ENCODE measurements at places on chromosomes 12 and 14.
A peak's percentile ranks its signal among the peaks of the same experiment; 100 is the strongest.

- no peak for DNase-seq
Measured at GRCh38 chr12:7844116-7844515, 28.6 kb downstream of the SLC2A14 start.

- DNase-seq = no peak
Measured at GRCh38 chr12:11431486-11431885, 36.1 kb upstream of the PRB2 start.

- DNase-seq = no peak
Measured at GRCh38 chr12:12480074-12480473, 82.6 kb downstream of the DUSP16 start.

DNA sequence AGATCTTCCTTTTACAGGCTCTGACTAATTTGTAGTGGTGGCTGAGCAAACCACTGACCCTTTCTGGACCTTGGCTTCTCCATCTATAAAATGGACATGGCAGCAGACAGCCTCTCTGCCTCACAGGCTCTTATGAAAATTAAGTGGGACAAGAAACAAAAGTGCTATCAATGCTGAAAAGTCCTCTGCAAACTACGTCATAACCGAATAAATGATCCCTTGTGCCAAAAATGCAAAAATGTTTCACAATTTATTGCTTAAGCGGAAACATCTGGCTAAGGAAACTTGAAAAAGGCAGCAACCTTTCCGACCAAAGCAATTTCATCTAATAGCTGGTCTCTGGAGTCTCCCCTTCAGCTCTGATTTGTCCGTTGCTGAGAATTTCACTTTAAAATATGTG lies 108.5 kb upstream of the PLXNC1 start:
- no peak for DNase-seq

GRCh38 chr14:65164825-65165135 lies 62.5 kb upstream of the MAX start:
- DNase-seq = no peak

GRCh38 chr12:110577864-110578693 lies 5.0 kb downstream of the PPTC7 start:
- no peak for DNase-seq

DNA sequence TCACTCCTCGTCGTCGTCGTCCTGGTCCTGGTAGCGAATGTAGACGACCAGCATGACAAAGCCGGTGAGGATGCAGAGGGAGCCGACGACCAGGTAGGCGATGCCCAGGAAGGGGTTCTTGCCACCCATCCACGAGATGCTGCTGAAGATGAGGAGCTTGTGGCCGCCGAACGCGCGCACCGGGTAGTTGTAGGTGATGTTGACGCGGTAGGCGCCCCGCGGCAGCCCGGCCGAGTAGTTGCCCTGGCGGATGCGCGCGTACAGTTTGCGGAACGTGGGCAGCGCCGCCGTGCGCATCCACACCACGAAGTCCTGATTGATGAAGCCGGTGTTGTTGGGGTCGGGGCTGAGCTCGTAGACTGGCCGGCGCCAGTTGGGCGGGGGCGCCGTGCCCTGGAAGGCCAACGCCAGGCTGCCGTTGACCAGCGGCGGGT lies 1.0 kb downstream of the TMEM30B start:
- DNase-seq = peak; percentile 66

DNA sequence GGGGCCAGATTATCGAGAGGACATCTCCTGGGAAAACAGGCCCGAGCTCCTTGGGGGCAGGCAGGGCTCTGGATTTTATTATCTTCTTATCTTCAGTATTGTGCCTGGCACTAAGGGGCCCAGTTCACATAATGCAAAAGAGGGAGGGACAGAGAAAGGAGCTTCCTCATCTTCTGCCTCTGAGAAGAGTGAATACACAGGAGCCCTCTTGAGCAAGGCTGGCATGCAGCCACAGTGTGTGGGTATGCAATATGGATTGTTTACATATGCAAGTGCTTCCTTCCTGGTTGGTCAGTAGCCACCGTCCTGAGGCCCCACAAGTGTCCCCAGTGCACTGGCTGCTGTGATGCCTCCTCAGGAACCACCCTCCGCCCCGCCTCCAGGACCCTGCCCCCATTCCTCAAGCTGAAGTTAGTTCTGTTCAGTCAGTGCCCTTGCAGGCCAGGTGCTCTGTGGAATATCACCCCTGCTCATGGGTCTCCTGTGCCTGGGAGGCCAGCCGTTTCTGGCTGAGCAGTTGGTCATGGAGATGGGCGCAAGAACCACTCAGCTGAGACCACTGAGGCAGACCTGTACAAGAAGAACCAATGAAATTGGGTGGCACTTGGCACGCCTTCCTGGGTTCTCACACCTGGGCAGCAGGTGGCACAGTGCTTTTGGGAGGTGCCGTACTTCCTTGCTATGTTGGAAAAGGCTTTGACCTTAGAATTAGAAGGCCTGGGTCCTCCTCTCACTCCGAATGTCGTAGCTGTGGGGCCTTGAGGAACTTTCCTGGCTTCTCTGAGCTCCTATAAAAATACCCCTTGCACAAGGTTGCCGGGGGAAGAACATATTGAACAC lies 35.1 kb upstream of the ACTN1 start:
- peak; percentile 13 for DNase-seq

DNA sequence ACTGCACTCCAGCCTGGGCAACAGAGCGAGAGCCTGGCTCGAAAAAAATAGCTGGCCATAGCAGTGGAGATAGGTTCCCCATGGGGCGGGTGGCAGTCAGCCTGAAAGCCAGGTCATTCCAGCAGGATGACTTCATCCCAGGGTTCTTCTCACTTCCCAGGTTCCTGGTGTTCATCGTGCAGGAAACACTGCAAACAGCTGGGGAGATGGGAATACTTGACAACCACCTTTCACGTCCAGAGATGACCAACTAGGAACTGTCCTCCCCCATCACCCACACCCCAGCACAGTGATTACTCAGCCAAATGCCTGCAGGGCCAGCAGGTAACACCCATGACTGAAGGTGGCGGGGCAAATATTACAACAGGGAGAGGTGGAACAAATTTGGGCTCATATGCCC lies 1.7 kb downstream of the VSIG10 start:
- DNase-seq = no peak

DNA sequence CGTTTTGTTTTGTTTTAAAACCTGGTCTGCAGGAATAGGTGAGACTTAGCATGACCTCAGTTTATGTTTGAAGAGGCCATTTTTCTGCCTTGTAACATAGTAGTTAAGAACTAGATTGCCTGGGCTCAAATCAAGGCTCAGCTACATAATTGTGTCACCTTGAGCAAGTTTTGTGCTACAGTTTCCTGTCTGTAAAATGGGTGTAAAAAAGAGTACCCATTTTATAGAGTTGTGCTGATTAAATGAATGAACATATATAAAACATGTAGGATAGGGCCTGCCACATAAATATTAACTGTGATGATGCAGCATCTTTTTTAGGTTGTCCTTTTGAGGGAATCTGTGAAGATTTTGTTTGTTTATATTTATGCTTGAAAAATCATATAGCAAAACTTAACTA lies 7.2 kb downstream of the WNK1 start:
- no peak for DNase-seq

DNA sequence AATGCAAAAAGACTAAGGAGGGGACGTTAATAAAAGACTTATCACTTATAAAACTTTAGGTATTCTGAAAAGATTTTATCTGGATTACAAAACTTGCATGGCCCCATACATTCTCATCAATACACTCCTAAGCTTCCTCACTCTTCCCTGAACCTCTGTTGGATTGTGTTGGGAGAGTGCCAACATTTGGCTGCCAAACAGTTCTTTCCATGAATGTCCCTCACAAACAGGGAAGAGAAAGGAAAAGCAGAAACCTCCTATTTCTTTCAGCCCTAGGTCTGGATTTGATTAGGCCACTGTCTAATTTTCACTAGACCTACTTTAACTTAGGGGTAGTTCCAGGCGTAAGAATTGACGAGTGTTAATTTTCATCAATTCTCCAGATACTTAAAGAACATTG lies 11.7 kb downstream of the PTHLH start:
- no peak for DNase-seq

DNA sequence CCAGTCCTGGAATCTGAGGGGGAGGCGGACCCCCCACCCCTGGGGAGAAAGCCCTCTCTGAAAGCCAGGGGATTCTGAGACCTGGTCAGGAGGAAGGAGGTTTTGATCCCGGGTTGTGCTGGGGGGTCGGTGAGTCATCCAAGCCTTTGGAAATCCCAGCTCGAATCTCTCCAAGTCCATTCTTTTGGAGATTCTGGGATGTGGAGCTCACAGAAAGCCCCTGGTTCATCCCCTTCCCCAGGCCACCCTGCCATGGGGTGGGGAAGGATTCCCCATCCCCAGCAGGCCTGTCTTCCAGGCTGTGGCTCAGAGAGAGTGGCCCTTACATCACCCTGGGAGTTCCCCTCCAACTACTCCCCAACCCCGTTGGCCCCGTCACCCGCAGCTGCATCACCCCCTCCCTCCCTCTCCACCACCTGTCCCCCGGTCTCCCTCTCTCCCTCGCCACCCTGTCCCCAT lies 14.3 kb downstream of the EXOC3L4 start:
- DNase-seq = no peak

DNA sequence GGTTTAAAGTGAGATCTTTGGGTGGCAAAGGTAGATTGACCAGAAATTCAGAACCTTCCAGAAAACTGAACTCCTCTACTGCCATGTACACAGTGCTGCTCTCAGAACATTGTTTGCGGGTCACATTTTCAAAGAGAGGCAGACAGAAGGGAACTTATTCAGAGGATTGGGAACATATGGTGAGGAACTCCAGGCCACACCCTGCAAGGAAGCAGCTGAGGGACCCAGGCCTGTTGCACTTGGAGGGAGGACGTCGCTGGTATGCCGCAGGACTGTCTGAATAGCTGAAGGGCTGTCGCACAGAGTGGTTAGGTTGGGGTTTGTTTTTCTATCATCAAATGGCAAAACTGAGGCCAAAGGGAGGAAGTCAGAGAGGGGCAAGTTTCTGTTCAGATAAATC lies 441.1 kb downstream of the DPF3 start:
- DNase-seq = no peak

- no peak for DNase-seq
Measured at GRCh38 chr12:118645219-118645618, 268.9 kb downstream of the SUDS3 start.

GRCh38 chr12:130879781-130880389 lies 8.0 kb downstream of the RAN start:
- DNase-seq = no peak

DNA sequence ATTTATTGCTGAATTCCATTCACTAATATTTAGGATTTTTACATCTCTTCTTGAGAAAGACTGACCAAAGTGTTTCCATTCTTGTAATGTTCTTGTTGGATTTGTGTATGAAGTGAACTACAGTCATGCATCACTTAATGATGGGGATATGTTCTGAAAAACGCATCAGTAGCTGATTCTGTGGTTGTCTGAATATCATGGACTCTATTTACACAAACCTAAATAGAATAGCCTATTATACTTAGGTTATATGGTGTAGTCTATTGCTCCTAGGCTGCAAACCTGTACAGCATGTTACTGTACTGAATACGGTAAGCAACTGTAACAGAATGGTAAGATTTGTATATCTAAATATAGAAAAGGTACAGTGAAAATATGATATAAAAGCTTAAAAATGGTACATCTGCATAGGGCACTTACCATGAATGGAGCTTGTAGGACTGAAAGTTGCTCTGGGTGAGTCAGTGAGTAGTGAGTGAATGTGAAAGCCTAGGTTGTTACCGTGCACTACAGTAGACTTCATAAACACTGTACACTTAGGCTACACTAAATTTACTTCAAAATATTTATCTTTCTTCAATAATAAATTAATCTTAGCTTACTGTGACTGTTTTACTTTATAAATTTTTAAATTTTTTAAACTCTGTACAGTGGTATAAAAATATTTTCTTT lies 27.6 kb upstream of the P2RX4 start:
- no peak for DNase-seq

GRCh38 chr14:20622816-20623291 lies 18.6 kb downstream of the OR6S1 start:
- DNase-seq = no peak

- DNase-seq = peak; percentile 96
Measured at GRCh38 chr12:96225044-96225855, 31.1 kb downstream of the ELK3 start.

DNA sequence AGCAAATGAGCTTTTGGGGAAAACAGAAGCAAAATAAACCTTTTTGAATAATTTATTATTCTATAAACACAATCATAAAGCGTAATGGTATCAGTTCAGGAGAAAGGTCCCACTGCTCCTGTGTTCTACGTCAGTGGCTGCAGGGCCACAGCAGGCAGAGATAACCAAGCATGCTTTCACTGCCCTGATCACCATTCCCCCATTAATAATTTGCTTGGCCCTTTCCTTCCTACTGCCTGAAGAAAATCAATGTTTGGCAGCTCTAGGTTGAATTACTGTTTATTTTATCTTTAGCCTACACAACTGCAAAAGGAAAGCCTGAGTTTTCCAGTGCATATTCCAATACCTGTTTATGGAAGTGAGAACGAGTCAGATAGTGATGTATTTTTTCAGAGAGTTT lies 369.9 kb downstream of the DIO2 start:
- no peak for DNase-seq

DNA sequence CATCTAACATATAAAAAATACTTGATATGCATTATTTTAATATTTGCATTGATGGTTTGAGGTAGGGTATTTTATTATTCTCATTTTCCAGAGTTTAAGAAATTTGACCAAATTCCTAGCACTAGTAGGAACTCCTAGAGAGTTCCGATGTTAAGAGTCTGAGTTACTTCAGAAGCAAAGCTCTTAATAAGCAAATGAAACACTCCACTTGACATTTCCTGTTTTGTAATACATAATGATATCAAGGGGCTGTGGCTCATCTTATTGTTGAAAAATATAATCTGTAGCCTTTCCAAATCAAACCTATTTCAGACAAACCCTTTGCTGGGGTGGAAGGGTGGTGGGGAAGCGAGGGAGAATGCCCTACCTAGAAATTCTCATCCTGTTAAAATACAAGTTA lies 355.5 kb downstream of the DIO2 start:
- no peak for DNase-seq

- no peak for DNase-seq
Measured at GRCh38 chr12:113398346-113399290, 5.1 kb downstream of the SDS start.

- DNase-seq = no peak
Measured at GRCh38 chr14:73741386-73741875, 27.2 kb upstream of the PNMA1 start.

GRCh38 chr12:32824596-32824995 lies 68.9 kb upstream of the YARS2 start:
- no peak for DNase-seq

- no peak for DNase-seq
Measured at GRCh38 chr14:81125536-81125935, 95.2 kb downstream of the GTF2A1 start.

GRCh38 chr12:13472690-13473089 lies 276.2 kb downstream of the EMP1 start:
- DNase-seq = no peak
